ENCODE measurements at places on chromosomes 5 and 9.

DNA sequence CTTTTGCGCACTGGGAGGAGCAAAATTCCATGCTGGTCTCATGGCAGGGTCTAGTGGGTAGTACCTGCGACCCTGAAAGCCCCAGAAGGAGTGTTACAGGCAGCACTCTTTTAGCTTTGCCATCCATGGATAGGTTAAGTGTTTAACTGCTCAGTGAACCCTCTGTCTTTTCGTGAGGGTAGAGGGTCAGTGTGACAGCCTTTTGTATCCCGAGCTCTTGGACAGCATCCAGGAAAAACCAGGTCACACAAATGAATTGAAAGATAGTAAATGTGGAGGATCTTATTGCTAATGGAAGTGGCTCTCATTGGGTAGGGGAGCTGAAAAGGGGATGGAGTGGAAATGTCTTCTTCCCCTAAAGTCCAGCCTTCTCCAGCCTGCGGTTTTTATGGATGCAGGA is 57.8 kb upstream of the CCDC112 start:
- H3K4me1 ChIP-seq: peaks cover 8% of the 10 kb centered on the region
- no peak for DNase-seq
- no peaks in the 10 kb centered on the region for H3K36me3 ChIP-seq
- H3K4me3 ChIP-seq: no peak overlapping the region
- H3K27me3 ChIP-seq: no peaks in the 10 kb centered on the region

DNA sequence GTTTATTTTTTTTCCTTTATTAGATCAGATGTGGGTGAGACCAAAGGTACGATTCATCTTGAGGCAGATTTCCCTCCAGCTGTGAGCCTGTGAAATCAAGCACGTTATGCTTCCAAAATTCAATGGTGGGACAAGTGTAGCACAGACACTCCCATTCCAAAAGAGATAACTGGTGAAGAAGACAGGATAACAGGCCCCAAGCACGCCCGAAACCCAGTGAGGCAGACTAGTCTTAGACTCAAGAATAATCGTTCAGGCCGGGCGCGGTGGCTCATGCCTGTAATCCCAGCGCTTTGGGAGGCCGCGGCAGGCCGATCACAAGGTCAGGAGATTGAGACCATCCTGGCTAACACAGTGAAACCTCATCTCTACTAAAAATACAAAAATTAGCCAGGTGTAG is 36.8 kb upstream of the COL5A1 start:
- no peaks in the 10 kb centered on the region for H3K36me3 ChIP-seq
- DNase-seq: no peak
- H3K4me3 ChIP-seq: no peak overlapping the region
- H3K27me3 ChIP-seq: no peaks in the 10 kb centered on the region

GRCh38 chr5:16855485-16855884 is 80.6 kb downstream of the MYO10 start:
- no peak overlapping the region for H3K27ac ChIP-seq
- no peaks in the 10 kb centered on the region for H3K27me3 ChIP-seq
- no peak overlapping the region for H3K4me3 ChIP-seq
- DNase-seq: peak; percentile 10
- H3K4me1 ChIP-seq: no peaks in the 10 kb centered on the region

- H3K27me3 ChIP-seq: no peaks in the 10 kb centered on the region
- DNase-seq: no peak
- no peak overlapping the region for H3K4me3 ChIP-seq
- H3K4me1 ChIP-seq: no peaks in the 10 kb centered on the region
- H3K27ac ChIP-seq: no peak overlapping the region
- H3K36me3 ChIP-seq: no peaks in the 10 kb centered on the region
Observed at GRCh38 chr9:93954434-93955061, 607 bp downstream of the BARX1 start.
